ENCODE measurements at places on chromosomes 11 and 22.

- no peak for DNase-seq
Measured at GRCh38 chr11:66922551-66922950, 35.6 kb downstream of the PC start.

DNA sequence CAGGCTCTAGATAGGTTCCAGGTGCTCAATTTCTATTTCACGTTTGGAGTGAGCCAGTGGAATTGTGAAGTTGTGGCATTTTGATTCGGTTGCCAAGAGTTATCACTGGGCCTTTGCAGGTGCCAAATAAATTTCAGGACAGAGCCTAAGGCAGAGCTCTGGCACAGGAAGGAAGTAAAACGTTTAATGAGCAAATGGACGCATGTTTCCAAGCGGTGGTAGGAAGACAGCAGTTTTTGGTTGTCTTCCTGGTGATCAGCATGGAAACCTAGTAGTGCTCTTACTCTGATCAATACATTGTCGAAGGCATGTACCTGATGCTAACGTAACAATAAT lies 452 bp downstream of the BIRC3 start:
- no peak for DNase-seq

- DNase-seq, result no peak
Measured at GRCh38 chr22:17110791-17111550, 10.2 kb downstream of the TMEM121B start.

DNA sequence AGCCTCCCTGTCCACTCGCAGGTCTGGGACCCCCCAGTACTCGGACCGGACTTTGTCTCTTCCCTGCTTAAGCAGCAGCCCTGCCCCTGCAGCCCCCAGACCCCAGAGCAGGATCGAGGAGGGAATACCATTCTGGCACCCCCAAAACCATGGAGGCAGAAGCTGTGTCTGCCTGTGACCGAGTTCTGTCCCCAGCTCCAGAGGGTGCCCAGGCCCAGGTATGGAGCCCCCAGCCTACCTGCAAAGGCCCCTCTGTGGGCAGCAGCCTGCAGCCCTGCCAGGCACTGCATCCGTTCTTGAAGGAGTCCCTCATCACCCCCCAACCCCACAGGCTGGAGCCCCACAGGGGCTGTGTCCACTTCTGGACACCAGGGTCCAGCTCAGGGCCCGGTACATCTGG lies 163.8 kb downstream of the BRD1 start:
- DNase-seq, result no peak

- no peak for DNase-seq
Measured at GRCh38 chr11:69609351-69609750, 31.6 kb upstream of the CCND1 start.

GRCh38 chr11:80700386-80700785 lies 1259.6 kb upstream of the TENM4 start:
- DNase-seq, result no peak

DNA sequence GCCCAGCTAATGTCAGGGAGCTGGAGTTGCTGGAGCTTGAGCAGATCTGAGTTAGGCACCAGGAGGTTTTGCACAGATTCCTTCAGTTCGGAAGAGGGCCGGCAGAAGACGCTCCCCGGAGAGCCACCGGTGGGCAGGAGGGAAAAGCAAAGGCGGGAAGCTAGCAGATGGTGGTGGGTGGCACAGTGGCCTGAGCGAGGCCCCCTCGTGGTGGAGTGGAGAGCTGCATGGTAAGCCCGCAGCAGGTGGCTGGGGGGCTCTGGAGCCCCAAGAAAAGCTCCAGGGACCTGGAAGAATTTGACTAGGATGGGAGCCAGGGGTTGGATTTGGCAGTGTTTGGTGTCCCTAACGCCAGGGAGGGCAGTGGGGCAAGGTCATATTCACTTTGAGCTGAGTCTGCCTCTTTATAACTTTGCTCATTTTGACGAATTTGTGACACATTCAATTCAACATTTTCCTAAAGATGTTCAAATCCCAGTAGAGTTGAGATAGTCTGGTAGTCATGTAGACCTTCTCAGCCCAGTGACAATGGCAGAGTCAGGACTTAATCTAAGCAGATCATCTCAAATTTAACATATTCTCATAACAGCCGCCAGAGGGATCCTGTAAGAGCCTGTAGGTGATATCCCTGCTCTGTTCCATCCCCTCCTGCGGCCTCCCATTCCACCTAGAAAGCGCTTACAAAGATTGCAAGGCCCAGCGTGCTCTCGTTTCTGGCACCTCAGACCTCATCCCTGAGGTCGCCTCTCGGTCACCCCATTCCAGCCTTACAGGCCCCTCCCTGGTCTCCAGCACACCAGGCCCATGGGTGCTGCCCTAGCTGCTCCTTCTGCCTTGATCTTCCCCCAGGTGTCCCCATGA lies 57.9 kb downstream of the TRIM29 start:
- DNase-seq, result no peak

GRCh38 chr22:44676441-44677352 lies 25.3 kb upstream of the PRR5 start:
- DNase-seq, result no peak

- DNase-seq, result no peak
Measured at GRCh38 chr11:99960536-99960935, 726.6 kb upstream of the ARHGAP42 start.

- DNase-seq, result no peak
Measured at GRCh38 chr22:46679706-46680269, 58.3 kb downstream of the CERK start.

- no peak for DNase-seq
Measured at GRCh38 chr22:20993304-20994127, 8.4 kb downstream of the THAP7 start.

DNA sequence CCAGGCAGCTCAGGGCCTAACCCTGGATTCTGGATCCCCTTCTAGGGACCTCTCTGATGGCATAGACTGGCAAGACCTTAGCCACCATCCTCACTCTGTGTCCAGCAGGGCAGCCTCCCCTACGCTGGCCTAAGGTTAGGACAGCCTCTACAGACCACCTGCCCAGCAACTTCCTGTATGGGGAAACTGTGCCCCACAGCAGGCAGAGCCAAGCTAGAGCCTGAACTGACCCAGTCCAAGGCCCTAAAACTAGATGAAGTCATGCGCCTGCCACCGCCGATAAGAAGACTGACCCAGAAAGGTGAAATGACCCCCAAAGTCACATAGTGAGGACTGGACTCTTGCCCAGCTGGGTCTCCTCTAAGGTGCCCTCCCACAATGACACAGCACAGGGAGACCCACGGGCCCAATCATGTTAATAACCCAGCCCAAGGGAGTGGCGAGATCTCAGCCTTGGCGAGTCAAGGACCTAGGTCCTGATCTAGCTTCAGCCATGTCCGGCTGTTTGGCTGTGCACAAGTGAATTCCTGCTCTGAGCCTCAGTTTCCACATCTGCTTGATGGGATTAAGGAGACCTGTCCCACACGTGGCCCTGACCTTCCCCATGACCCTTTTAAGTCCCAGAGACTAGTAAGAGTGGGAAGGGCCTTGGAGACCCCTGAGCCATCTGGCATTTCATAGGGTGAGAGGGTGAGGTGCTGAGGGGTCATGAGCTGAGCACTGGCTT lies 17.6 kb downstream of the STARD10 start:
- no peak for DNase-seq

- DNase-seq, result no peak
Measured at GRCh38 chr11:130668751-130669150, 220.3 kb downstream of the ADAMTS15 start.

- DNase-seq, result no peak
Measured at GRCh38 chr11:74299015-74299414, 12.4 kb downstream of the P4HA3 start.

DNA sequence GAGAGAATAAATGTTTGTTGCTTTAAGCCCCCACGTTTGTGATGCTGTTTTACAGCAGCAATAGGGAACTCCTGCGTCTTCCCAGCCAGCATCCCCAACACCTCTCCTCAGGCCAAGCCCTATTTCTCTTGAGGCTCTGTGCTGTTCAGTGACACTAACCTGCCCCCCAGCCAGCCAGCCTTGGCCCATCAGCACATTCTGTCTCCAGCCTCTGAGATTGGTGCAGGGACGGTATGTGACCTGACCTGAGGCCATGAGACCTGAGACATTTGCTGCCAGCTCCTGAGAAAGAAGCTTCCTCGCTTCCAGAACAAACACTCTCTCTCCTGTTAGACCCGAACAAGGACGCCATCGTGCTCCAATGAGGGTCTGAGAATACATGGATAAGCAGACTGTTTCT lies 38.5 kb upstream of the SLC35C1 start:
- no peak for DNase-seq

- no peak for DNase-seq
Measured at GRCh38 chr22:19663286-19663815, 51.0 kb upstream of the SEPTIN5 start.

DNA sequence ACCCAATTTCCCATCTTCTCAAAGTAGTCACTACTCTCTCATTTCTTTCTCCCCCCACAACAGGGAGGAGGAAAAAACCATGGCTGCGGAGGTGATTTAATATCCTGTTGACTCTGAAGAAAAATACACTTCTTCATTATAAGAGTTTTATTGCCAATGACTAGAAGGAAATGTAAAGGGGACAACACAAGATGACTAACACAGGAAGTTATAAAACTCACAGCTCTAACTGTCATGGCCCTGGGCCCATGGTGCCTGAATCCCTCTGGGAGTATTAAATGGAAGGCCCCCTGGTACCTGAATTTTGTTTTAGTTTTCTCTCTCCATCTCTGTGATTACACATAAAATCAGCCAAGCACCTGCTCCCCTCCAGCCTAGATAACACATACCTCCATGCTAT lies 352.8 kb upstream of the FAT3 start:
- no peak for DNase-seq

DNA sequence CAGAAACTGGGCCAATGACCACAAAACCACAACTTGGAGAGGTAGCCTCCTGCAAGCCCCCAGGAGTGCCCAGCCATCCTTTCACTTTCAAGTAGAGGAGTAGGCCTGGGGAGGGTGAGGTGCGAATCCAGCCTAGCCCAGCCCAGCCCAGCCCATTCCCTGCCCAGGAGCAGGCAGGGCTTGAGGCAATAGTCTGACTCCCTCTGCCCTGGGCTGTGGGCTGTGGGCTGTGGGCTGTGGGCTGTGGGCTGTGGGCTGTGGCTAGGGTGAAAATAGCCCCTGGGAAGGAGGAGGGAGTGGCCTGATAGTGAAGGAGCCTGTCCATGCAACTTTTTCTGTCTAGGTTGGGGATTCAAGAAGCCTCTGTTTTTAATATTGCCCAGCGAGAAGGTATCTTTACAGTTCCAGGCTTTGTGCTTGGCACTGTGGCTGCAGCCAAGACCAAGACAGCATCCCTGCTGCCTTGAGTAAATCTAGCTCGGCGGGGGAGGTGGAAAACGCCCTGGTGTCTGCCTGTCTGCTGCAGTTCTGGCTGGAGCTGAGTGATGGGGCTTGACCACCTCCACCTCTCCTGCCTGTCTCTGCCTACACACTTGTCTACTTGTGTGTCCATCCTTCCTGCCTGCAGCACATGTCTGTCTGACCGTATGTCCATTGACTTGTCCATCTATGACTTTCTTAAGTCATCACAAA lies 40.7 kb downstream of the LMO1 start:
- DNase-seq, result no peak

GRCh38 chr22:28670161-28670560 lies 9.5 kb downstream of the TTC28 start:
- DNase-seq, result peak; percentile 2

DNA sequence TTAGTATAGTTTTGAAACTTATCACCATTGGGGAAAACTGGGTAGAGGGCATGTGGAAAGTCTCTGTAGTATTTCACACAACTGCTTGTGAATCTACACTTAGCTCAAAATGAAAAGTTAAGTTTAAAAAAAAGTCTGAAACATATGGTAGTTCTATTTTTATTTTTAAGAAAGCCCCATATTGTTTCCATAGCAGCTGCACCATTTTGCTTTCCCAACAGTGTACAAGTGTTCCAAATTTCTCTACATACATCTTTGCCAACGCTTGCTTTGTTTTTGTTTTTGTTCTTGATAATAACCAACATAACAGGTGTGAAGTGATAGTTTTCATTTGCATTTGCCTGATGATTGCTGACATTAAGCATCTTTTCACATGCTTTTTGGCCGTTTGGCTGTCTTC lies 445.2 kb downstream of the FAM181B start:
- no peak for DNase-seq

- no peak for DNase-seq
Measured at GRCh38 chr11:37449146-37449545, 851.1 kb upstream of the RAG2 start.

DNA sequence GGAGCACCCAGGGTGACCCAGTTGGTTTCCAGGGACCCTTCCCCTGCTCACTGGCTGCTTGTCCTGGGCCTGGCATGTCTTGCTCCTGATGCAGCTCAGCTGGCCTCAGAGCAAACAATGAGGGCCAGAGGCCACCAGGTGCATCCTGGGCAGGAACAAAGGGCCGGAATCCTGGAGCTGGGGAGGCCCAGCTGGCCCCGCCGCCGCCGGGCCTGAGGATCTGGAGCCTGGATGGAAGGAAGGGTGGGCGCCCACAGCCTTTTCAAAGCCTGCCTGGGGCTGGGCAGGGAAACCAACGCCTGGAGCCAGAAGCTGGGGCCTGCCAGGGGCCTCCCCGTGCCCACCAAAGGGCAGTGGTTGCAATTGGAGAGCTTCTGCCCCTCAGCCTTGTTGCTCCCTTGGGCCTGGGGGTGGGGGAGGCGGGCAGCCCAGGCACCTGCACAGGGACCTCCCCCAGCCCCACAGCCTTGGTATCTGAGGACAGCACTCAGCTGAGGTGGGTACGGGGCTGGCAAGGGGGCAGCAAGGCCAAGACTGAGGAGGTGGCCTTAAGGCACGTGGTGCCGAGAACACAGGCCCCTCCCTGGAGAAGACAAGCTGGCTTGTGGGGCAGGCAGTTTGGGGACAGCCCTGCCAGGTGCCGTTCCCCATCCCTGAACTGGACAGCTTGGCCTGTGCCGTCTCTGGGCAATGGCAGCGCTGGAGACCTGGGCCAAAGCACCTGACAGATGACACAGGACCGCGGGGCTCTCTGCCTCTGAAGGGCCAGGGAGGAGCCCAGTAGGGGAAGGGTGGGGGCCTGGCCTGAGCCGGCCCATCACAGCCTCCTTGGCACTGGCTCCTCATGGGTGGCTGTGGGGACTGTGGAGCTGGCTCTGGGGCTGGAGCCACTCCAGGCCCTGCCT lies 7.1 kb upstream of the ADORA2A start:
- no peak for DNase-seq

- no peak for DNase-seq
Measured at GRCh38 chr22:39520226-39521105, at the start of gene ATF4. ATF4 (plus strand) TSS chr22:39520562; CDS start chr22:39521446, 884 bp downstream.

DNA sequence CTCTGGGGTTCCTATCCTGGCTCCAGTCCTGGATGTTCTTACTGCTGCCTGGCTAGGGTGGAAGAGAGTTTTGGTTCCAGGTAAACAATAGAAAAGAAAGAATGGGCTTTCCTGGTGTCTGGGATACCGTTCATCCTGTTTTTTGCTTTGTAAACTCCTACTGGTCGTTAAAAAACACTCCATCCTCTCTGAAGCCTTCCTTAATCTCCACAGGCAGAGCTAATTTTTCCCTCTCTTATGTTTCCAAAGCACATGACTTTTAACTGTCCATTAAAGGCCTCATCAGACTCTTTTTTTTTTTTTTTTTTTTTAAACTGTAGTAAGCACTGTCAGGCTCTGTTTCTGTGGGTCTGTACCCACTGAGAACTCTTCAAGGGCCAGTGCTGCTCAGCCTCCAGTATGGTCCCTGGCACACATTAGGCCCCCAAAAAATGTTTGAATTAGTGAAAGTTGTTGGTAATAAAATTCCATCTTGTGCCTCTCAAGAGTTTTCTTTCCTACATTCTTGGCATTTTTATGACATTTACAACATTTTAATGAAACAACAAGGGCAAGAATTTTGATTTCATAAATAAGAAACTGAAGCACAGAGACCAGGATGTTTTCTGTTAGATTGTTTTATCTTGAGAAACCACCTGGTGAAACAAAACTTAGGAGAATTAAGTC lies 104.2 kb downstream of the TEAD1 start:
- DNase-seq, result no peak

GRCh38 chr11:72524711-72525110 lies 90.4 kb upstream of the CLPB start:
- DNase-seq, result no peak

GRCh38 chr22:30212996-30213441 lies 33.5 kb downstream of the LIF start:
- DNase-seq, result no peak
